ENCODE measurements at places on chromosomes 3 and 15.

GRCh38 chr3:171490901-171491300, 30.7 kb upstream of the TNIK start:
- peak; percentile 23 for DNase-seq

GRCh38 chr15:80779658-80780415, 667 bp downstream of the CEMIP start:
- no peak for DNase-seq

DNA sequence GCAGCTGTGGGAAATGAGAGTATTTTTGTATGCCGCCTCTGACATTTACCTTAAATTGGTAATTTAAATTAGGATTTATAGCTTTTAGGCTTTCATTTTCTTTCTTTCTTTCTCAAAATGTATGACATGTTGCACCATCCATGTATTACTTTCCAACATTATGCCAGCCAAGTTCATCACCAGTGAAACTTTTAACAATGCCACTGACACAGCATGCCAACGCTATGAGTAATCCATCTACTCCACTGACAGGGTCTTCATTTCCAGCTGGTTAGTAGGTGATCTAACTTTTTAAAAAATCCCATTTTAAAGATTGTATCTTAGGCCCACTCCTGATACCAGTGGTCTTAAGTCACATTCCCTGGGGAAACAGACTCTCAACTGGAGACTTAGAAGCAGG, 21.8 kb upstream of the CLDN16 start:
- DNase-seq, result no peak

- no peak for DNase-seq
These were observed 55.0 kb downstream of the ZDHHC19 start for GRCh38 chr3:196156160-196156559.

DNA sequence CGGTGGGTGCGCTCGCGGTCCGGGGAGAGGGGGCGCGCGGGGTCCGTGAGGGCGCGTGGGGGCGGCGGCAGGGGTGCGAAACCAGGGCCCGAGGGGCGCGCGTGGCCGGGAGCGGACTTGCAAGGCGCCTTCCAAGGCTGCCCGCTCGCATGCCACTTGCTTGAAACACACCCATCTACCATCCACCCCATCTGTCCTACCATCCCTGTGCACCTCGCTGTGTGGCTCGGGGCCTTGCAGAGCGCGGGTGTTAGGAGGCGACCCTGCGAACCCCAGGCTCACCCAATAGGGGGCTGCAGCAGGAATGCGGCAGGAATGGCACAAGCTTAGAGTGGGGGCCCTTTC, 240 bp downstream of the CFAP100 start:
- no peak for DNase-seq

GRCh38 chr3:138068579-138069174, 46.7 kb downstream of the DZIP1L start:
- peak; percentile 85 for DNase-seq

DNA sequence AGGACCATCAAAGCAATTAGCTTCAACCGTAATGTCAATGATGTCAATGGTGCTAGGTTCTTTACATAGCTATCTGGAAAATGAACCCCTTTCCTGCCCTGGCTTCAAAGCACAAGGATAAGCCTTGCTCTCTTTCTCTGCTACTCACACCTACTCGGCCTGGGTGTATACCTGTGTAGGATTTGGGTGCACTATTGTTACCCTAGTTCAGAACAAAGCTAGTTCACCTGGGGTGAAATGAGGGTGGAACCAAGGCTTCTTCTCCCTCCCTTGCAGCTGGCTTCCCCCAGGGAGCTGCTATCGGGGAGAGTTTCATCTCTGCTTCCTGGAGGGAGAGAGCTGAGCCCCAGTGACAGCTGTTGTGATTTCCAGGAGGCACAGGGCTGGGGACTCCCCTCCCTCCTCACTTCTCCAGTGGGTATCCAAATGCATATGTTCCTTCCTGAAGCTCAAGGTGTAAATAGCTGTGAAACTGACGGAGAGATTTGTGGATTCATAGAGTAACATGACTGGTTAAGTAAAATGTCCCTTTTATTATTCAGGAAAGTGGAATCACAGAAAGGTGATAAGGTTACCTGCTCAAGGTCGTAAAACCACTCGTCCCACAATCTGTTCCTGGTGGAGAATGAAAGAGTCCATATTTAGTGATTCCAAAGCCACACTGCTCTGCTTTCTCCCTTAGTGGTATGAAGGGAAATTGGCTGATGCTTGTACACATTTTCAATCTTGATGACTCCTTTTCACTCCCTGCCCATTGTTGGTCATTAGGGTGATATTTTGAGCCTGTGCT, 11.8 kb upstream of the C3orf70 start:
- DNase-seq, result no peak

All from hematopoietic multipotent progenitor cell treated with erythropoietin and hydrocortisone succinate and interleukin-3 and kit ligand, for 6 days (in vitro differentiated cells).